Ovary (tissue), 10 donors: ENCODE measurements at places on chromosomes 5 and 9. TPM values are rescaled to one million over a fixed set of nuclear protein-coding genes. Genes with fewer than 3 reads are reported as not detected.

Gene TAF1L
- polyA plus RNA-seq = not detected

- DNase-seq = no peak
- no peak overlapping the region for H3K27ac ChIP-seq
- H3K4me1 ChIP-seq = peaks cover 5% of the 10 kb centered on the region
- H3K4me3 ChIP-seq = no peak overlapping the region
- no peaks in the 10 kb centered on the region for H3K27me3 ChIP-seq
- H3K36me3 ChIP-seq = no peaks in the 10 kb centered on the region
These were observed 706.4 kb downstream of the SEMA5A start for GRCh38 chr5:8839361-8840055.

DNA sequence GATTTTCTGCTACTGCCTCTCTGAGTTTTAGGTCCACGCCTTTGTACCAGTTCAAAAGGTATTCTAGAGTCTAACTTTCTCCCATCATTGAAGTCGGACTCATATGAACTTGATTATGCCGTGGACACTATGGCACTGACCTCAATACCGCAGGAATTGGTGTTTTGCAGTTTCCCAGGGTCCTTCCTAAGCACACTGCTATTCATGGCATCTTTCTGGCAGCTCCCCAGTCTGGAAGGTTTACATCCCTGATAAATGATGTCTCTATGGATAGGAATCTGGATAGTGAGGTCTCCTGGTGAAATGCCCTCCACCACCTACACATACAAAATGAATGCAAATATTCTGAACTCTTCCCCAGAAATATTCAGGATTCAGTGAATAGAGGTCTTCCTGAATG is 422.2 kb downstream of the CTNND2 start:
- DNase-seq = no peak
- H3K27me3 ChIP-seq = no peaks in the 10 kb centered on the region
- H3K4me3 ChIP-seq = no peak overlapping the region
- H3K4me1 ChIP-seq = no peaks in the 10 kb centered on the region
- no peak overlapping the region for H3K27ac ChIP-seq

DNA sequence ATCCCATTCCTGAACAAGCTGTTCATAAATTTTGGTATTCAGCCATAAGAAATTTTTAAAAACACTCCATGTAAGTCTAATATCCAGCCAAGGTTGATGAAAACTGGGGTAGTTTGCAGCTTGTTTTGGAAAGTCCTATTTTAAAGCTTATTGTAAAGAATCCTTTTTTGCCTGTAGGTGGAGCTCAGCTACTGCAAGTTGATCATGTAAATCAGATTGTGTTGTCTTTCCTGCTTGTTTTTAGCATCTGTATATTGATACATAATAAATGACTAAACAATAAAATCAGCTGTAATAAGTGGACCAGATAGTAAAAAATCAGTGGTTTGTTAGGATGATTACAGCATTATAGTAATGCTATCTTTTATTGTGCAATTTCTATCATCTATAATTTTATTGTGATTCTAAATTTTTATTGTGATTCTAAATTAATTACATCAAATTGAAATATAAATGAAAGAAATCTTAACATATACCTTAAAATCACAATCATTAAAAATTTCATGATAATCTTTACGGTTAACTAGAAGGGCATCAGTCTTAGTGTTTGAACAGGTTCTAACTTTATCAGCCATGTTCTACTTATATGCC is 42.4 kb downstream of the CWC27 start:
- no peak overlapping the region for H3K27ac ChIP-seq
- no peaks in the 10 kb centered on the region for H3K36me3 ChIP-seq
- H3K4me3 ChIP-seq = no peak overlapping the region
- H3K27me3 ChIP-seq = no peaks in the 10 kb centered on the region
- DNase-seq = no peak
- H3K4me1 ChIP-seq = no peaks in the 10 kb centered on the region

GRCh38 chr5:150301901-150302300 is 804 bp downstream of the ARSI start:
- no peaks in the 10 kb centered on the region for H3K36me3 ChIP-seq
- H3K27ac ChIP-seq = no peak overlapping the region
- peaks cover 10% of the 10 kb centered on the region for H3K4me1 ChIP-seq
- H3K4me3 ChIP-seq = peak overlapping the region; percentile 40
- H3K27me3 ChIP-seq = no peaks in the 10 kb centered on the region
- DNase-seq = no peak

Gene NR4A3
- 2.8 TPM for polyA plus RNA-seq

- peaks cover 2% of the 10 kb centered on the region for H3K4me1 ChIP-seq
- peak; percentile 50 for DNase-seq
- peak overlapping the region; percentile 65 for H3K27ac ChIP-seq
- H3K36me3 ChIP-seq = no peaks in the 10 kb centered on the region
- no peak overlapping the region for H3K4me3 ChIP-seq
These were observed 39.6 kb downstream of the PCDHGC5 start for GRCh38 chr5:141528291-141528984.

GRCh38 chr5:172144931-172145869 is 42.8 kb downstream of the STK10 start:
- H3K27me3 ChIP-seq = no peaks in the 10 kb centered on the region
- no peak for DNase-seq
- no peaks in the 10 kb centered on the region for H3K4me1 ChIP-seq
- H3K36me3 ChIP-seq = no peaks in the 10 kb centered on the region

Gene TERT
- not detected for polyA plus RNA-seq

DNA sequence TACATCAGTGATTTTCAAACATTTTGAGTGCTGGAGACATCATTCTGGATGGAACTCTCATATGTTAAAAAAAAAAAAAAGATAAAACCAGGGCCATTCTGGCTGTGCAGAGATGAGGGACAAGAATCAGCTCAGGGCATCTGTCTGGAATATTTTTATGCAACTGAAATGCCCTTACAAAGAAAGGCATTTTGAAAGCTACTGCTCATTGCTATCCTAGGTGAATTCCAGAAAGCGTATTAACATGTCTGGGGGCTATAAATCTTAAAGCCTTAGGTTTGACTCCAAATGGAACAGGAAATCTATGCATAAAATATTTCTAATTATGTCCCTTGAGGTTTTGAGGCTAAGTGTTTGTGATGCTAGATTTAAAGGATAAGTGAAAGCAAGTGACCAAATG is 14.9 kb upstream of the PCSK1 start:
- no peaks in the 10 kb centered on the region for H3K36me3 ChIP-seq
- no peak for DNase-seq
- H3K4me3 ChIP-seq = no peak overlapping the region
- H3K27me3 ChIP-seq = no peaks in the 10 kb centered on the region

Gene ZNF79
- polyA plus RNA-seq = 3.9 TPM

Gene STKLD1
- polyA plus RNA-seq = 1.3 TPM

DNA sequence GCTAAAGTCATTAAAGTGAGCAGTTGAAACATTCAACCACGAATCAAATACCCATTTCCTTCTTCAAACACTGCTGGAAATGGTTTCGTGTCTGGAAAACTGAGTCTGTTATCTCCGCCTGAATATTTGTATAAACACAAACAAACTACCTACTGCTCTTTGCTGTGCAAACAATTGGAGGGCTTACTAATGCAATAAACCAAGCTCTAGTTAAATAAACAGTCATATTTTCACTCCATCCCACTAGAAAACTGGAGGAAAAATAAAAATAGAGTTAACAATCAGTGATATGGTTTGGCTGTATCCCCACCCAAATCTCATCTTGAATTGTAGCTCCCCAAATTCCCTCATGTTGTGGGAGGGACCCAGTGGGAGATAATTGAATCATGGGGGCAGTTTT is 397.6 kb downstream of the RASEF start:
- H3K4me3 ChIP-seq = no peak overlapping the region
- H3K36me3 ChIP-seq = no peaks in the 10 kb centered on the region
- no peak for DNase-seq
- H3K27me3 ChIP-seq = no peaks in the 10 kb centered on the region
- H3K4me1 ChIP-seq = no peaks in the 10 kb centered on the region

Gene VCP
- 276 TPM for polyA plus RNA-seq

DNA sequence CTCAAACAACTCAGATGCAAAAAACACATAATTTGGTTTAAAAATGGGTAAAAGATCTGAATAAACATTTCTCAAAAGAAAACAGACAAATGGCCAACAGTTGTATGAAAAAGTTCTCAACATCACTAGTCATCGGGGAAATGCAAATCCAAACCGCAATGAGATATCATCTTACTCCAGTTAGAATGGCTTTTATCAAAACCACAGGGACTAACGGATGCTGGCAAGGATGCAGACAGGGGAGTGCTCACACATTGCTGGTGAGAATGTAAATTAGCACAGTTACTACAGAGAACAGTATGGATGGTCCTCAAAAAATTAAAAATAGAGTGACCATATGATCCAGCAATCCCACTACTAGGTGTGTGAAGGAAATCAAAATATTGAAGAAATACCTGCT is 589.1 kb upstream of the ADAMTS16 start:
- H3K4me3 ChIP-seq = no peak overlapping the region
- no peaks in the 10 kb centered on the region for H3K27me3 ChIP-seq
- H3K4me1 ChIP-seq = no peaks in the 10 kb centered on the region
- H3K27ac ChIP-seq = no peak overlapping the region

GRCh38 chr5:142422429-142422828 is 97.6 kb upstream of the SPRY4 start:
- no peak overlapping the region for H3K27ac ChIP-seq
- no peaks in the 10 kb centered on the region for H3K27me3 ChIP-seq
- DNase-seq = no peak
- H3K4me3 ChIP-seq = no peak overlapping the region
- H3K36me3 ChIP-seq = no peaks in the 10 kb centered on the region
- no peaks in the 10 kb centered on the region for H3K4me1 ChIP-seq

GRCh38 chr5:123511290-123511647 is 708 bp upstream of the CSNK1G3 start:
- peak overlapping the region; percentile 88 for H3K4me3 ChIP-seq
- no peaks in the 10 kb centered on the region for H3K4me1 ChIP-seq
- no peak for DNase-seq
- no peaks in the 10 kb centered on the region for H3K36me3 ChIP-seq
